Left hindlimb (tissue), 1 donor: ENCODE measurements at places on chromosomes 7 and 10.

DNA sequence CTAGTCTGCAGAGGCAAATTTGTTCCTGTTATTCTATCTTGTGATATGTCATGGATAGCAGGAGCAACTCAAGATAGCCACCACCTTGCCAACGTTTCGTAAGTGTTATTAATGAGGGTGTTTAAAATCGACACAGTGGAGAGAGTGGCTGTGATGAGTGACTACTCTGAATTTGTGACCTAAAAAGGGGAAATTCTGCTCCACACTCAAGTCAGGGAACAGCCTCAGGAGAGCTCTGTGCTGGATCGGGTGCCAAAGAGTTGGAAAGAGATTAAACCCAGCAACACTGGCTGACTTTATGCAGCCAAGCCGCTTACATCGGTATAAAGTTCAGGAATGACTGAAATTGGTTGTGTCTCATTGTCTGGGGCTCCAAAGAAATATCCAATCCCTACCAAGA lies 9.5 kb downstream of the TACC2 start:
- no peak for DNase-seq

GRCh38 chr10:109996766-109997171 lies 11.0 kb upstream of the ADD3 start:
- DNase-seq, result no peak

GRCh38 chr7:51340029-51340838 lies 23.6 kb upstream of the COBL start:
- DNase-seq, result no peak

DNA sequence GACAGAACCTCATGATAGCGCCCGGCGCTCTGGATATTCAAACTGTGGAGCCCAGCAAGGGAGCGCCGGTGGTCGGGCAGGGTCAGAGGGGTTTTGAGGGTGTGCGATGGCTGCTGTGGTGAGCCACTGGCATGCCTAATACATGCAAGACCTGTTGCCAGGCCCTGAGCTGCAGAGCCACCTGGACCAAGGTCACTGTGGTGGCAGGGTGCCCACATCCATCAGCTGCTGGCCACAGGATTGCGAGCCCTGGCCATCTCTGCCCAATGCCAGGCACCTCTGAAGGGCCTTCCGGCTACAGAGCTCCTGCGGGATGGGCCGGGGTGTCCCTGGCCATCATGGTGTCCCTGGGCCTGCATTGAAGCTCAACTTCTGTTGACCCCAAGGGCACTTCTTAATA lies 123.0 kb upstream of the TNRC18 start:
- no peak for DNase-seq

- no peak for DNase-seq
Observed at GRCh38 chr10:1287487-1287886, 231.3 kb downstream of the WDR37 start.

GRCh38 chr10:74924251-74924963 lies 98.0 kb downstream of the KAT6B start:
- no peak for DNase-seq

DNA sequence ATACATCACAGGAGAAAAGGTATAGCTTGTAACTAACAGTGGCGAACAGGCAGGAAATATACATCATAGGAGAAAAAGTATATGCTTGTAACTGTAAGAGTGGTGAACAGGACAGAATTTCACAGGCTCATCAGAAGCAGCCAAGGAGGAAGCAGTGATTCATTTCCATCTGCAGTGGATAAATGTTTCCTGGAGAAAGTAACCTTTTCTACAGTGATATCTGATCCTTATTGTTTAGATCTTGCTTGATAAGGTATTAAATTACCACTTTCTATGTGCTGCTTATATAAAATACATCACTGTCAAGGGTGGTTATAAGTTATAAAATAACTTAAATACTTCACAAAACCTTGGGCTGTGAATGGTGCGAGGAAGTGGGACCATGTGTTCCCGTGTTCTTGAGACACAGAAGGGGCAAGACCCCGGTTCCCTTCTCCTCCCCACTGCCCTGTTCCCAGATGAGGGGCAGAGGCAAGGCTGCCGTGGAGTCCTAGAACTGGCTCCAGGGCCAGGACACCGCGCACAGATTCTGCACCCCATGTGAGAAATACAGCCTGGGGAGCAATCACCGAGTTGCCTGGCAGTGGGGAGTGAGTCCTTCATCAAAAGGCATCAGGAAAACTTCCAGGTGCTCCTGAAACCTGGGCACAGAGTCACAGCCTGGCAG lies 135.2 kb downstream of the DIP2C start:
- DNase-seq, result no peak

DNA sequence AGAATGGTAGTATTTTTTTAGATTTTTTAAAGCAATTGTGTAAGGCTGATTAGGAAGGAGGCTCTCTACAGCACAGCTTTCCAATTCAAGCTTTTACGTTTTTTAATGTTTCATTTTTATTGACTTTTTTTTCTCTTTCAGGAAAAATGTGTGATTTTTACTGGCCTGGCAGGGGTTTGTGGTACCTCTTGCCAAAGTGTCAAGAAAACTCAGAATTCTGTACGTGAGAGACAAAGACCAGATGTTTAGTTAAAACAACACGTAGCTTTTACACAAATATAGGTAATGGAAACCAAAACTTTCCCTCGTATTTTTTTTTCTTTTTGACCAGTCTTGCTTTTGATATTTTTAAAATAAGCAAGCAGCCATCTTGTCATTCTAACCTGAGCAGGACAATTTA lies 6.0 kb upstream of the NPVF start:
- DNase-seq, result no peak

DNA sequence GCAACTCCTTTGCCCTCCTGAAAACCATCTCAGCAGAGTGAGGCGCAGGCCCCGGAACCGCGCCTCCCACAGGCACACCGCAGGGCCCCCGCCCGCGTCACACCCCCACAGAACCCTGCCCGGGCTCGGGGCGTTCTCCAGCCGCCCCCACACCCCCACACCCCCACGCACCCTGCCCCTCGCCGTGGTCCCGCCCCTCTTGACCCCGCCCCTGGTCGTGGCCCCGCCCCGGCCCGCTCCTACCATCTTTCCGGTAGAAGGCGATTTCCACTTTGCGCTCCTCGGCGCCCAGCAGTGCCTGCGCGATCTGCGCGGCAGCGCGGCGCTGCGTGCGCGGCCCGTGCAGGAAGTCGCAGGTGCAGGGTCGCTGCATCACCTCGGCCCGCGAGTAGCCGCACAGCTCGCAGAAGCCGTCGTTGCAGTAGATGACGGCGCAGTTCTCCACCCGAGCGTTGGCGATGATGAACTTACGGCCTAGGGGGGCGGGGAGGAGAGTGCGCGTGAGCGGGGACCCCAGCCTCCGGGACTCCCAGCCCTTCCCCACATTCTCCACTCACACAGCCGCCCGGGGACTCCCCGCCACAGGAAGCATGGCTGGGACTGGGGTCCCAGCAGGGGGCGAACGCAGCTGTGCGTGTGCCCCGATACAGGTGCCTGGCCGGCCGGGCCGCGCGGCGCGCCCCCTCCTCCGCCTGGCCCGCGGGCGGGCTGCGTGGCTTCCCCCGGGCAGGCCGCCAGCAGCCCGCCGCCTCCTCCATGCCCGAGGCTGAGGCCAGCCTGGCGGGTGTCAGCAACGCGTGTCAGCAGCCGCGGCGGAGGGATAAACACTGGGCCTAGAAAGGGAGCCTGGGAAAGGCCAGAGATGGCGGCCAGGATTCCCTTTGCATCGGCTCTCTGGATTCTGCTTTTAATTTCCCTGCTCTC lies 3.4 kb downstream of the KCNH2 start:
- no peak for DNase-seq

DNA sequence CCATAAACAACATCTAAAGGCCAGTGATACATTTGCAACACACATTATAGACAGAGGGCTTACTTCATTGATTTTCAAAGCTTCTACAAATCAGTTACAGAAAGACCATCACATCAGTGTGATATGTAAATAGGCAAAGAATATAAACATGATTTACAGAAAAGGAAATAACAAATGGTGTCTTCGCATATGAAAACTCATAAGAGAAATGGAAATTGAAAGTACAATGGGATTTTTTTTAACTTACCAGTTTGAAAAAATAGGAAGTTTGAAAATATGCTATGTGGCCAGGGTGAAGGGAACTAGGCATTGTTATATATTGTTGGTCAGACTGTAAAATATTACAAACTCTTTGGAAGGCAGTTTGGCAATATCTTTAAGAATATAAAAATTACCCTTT lies 27.3 kb downstream of the SEC23IP start:
- no peak for DNase-seq

GRCh38 chr10:15824498-15824897 lies 35.8 kb downstream of the MINDY3 start:
- no peak for DNase-seq

- no peak for DNase-seq
Observed at GRCh38 chr7:43664681-43665080, 64.6 kb downstream of the COA1 start.

GRCh38 chr7:26478550-26478949 lies 186.9 kb downstream of the SNX10 start:
- no peak for DNase-seq

DNA sequence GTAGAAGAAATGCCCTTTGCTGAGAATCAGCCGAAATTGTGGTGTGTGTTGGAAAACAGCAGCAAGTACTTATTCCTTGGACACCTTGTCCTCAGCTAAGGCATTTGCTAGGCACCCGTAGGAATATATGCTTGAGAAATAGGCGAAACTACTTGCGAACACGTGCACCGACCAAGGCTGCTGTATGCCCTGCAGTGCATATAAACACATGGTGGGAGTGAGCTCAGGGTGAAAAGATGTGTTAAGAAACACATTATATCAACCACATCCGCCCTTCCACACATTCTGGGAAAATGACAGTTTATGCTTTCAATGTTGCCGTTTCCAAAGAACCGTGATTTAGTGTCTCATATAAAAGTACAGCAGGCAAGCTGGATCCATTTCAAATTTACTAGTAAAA lies 199.2 kb downstream of the JCAD start:
- DNase-seq, result no peak

DNA sequence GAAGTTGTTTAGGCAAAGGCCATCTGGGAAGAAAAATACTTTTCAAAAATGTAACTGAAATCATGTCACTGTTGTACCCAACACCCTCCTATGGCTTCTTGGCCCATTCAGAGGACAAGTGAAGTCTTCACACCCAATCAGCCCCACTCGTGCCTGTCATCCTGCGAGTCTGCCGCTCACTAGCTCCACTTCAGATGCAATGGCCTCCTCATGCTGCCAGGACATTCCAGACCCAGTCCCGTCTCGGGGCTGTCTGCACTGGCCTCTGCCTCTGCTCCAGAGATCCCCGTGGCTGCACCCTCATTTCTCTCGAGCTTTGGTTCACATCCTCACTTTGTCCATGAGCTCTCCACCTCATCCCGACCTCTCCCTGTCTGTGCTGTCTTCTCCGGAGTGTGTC lies 227.1 kb downstream of the KCNMA1 start:
- DNase-seq, result no peak

DNA sequence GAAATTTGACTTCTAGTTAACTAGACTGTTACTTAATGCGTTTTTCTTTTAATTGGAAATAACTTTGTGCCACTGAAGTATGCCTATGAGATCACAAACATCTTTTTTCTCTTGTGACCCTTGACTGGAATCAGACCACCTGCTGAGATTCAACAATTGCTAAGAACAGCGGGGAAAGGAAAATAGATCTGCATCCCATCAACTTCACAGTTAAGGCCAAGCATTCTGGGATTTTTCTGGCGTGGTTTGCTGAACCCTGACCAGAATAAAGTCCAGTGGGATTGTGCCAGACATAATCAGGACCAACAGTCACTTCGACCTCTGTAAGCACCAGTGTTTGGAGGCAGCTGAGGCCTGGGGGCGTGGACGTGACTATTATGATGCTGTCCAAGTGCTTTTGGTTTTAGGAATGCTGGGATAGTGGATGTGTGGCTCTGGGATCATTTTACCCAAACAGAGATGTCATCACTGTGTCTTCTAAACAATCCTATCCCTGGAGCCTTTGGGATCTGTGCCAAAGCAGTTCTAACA lies 373.3 kb upstream of the PRKCQ start:
- peak; percentile 34 for DNase-seq

DNA sequence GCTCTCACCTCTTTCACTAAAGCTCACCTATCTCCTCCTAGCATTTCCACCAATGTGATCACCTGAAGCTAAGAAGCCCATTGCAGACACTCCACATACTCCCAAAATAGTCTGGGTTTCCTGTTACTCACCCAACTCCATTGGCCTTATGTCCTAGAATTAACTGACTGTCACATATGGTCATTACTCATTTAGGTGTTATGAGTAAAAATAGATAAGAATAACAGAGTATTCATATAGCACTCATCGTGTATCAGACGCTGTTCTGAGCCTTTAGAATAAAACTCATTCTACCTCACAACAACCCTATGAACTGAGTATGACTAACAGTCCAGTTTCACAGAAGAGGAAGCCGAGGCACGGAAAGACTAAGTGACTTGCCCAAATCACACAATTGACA lies 174.2 kb upstream of the NPVF start:
- no peak for DNase-seq

- no peak for DNase-seq
Observed at GRCh38 chr10:35097510-35097909, 7.4 kb upstream of the CUL2 start.

- no peak for DNase-seq
Observed at GRCh38 chr7:151812967-151813366, 63.9 kb downstream of the PRKAG2 start.

DNA sequence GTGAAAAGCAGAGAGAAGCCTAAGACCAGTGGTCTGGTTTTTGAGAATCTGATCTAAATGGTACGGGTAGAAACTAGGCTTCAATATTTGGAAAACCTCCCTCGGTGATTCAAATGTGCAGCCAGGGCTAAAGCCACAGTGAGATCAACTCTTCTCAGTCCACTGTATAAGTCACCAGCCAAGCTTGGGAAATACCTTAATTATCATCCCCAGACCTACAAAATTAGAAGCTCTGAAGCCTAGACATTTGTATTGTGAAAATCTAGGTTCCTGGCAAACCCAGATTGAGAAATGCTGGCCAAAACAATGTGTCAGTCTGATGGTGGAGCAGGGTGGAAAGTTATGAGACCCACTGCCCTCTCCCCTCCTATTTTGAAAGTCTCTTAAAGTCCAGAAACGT lies 131.7 kb downstream of the DGKI start:
- no peak for DNase-seq

DNA sequence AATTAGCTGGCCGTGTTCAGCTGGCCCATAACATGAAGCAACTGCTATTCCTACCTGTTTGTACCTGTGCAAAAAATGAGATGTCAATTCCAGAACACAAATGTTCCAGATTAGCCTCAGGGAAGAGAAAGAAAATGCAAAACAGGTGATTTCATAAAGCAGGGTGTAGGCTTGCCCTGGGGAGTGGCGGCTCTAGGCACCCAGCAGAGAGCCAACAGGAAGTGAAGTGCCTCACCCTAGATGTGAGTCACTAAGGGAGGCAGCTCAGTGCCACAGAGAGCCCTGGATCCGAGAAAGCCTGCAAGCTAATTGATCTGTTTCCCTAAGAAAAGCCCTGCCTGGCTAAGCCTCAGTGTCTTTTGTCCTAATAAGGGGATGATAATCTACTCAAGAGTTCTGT lies 240.0 kb downstream of the ARHGAP21 start:
- DNase-seq, result no peak
